ENCODE measurements at places on chromosomes 2 and 18.

DNA sequence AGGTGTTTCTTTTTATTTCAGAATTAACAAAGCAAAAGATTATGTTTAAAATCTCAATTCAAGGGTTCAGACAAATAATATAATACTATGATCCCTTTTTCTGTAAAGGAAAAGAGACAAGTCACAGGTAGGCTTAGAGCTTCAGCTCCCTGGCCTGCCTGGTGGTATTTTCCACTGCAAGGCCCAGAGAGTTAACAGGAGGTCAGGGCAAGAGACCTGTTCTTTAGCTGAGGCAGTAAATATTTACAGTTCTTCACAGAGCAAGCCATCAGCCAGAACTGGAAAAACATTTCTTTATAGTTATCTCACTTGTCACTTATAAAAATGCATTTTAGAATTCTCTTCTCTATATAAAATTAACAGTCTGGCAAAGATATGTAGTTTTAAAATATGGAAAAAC is 70.1 kb downstream of the EPG5 start:
- no peak for DNase-seq

- DNase-seq: no peak
Measured at GRCh38 chr18:9709304-9709877, 1.3 kb downstream of the RAB31 start.

GRCh38 chr2:104658904-104659591 is 194.9 kb upstream of the POU3F3 start:
- no peak for DNase-seq

- DNase-seq: no peak
Measured at GRCh38 chr2:241443486-241444223, 64.7 kb downstream of the STK25 start.

- no peak for DNase-seq
Measured at GRCh38 chr2:43906448-43907109, 67.8 kb downstream of the ABCG8 start.

DNA sequence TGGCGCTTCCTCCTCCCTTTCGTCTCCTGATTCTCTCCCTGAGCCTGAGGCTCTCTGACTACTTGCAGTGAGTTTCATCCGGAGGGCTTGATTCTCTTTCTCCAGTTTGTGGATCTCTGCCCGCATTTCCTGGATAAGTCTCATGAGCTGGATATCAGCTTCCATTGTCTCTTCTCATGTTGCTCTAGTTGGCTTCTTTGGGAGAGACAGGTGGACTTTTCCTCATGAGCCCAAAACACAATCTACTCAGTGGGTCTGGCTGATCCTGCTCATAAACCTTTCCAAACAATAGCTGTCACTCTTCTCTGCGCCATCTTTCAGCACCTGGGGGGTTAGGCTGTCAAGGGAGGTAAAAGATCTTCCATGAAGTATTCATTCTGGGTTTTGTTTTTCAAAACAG is at the start of gene CCDC195:
CCDC195 (minus strand) TSS at position 165 of the 400 bp plus-strand sequence; CDS start at position 165, 0 bp downstream.
- DNase-seq: no peak

DNA sequence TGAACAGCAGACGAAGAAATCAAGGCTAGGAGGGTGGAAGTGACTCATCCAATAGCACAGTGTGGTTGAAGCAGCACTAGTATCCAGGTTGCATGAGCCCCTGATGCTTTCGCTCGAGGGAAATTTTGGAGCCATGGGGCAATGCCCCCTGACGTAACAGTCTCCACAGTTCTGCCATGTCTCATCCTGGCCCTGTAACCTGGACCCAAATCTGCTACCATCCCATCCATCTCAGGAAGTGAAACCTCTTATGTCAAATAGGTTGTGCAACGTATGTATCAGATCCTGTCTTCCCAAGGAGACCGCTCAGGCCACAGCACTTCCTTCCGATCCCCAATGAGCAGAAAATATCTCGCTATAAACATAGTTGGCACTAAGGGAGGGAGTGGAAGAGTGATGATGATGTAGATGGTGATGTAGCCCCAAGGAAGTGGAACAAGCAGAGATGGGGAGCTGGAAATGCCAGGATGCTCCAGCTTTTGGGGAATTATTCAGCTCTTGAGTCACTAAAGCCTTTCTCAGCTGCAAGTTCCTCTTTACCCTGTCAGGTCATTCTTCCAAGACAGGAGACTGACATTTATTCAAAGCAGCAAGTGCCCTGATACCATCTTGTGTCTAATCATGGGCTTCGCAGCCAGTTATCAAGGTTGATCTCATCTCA is 3.0 kb upstream of the IL1B start:
- no peak for DNase-seq

DNA sequence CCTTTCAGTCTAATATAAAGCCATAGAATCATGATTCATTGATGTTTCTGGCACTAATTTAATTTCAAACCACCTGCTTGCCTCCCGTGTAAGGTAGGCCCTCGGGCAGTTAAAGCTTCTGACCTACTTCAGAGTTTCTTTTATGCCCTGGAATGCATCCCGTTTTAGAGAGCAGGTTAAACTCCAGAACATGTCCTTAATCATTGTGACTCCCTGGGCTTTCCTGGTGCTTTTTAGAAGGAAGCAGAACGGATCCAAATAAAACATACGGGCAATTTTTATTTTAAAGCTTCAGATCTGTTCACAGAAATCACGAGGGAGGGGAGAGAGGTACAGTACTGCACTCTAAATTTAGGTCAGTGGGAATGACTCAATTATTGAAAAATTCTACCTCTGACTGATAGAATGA is 134.8 kb downstream of the GCA start:
- no peak for DNase-seq

DNA sequence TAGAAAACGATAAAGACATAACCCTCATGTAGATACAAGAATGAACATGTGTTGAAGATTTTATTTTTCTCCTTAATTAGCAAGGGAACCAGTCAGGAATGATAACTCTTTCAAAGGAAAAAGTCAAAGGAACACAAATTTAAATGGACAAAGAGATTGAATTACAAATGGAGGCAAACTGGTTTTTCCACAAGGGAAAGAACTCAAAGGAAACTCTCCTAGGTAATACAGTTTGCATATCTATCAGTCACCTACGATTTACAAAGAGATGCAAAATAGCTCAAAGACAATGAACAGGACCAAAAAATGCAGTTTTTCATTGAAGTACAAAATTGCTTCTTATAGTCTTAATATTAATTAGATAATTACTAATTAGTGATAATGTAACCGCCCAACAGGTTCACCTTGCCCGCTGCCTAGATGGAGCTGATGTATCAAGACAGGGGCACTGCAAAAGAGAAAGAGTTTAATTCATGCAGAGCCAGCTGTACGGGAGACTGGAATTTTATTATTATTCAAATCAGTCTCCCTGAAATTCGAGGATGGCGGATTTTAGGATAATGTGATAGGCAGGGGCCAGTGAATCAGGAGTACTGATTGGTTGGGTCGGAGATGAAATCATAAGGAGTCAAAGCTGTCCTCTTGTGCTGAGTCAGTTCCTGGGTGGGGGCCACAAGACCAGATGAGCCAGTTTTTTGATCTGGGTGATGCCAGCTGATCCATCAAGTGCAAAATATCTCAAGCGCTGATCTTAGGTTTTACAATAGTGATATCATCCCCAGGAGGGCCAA is 151.0 kb downstream of the TMEM17 start:
- DNase-seq: peak; percentile 97

GRCh38 chr2:26692279-26692896 is at the start of gene KCNK3:
TSS of gene KCNK3 (plus strand) at chr2:26692722. CDS start at chr2:26692876, 154 bp downstream.
- peak; percentile 88 for DNase-seq

DNA sequence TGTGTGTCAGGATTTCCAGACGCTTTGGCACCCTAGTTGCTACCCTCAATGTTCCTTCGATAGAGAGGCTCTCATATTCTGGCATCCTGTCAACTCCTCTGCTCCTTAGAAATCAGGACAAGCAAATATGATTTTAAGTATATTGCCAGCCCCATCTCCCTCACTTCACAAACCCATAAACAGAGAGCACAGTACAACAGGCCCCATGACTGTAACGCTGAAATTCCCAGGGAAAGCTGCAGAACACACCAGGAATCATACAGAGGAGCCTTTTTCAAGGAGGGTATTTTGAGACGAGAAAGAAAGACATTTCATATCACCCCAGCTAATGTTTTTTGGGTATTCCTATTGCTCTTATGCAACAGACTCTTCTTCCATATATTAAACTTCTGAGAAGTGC is 162.9 kb downstream of the NAPG start:
- no peak for DNase-seq

- no peak for DNase-seq
Measured at GRCh38 chr2:17594533-17595401, 54.3 kb downstream of the VSNL1 start.

- no peak for DNase-seq
Measured at GRCh38 chr2:101930019-101930418, 61.7 kb upstream of the IL1R2 start.

DNA sequence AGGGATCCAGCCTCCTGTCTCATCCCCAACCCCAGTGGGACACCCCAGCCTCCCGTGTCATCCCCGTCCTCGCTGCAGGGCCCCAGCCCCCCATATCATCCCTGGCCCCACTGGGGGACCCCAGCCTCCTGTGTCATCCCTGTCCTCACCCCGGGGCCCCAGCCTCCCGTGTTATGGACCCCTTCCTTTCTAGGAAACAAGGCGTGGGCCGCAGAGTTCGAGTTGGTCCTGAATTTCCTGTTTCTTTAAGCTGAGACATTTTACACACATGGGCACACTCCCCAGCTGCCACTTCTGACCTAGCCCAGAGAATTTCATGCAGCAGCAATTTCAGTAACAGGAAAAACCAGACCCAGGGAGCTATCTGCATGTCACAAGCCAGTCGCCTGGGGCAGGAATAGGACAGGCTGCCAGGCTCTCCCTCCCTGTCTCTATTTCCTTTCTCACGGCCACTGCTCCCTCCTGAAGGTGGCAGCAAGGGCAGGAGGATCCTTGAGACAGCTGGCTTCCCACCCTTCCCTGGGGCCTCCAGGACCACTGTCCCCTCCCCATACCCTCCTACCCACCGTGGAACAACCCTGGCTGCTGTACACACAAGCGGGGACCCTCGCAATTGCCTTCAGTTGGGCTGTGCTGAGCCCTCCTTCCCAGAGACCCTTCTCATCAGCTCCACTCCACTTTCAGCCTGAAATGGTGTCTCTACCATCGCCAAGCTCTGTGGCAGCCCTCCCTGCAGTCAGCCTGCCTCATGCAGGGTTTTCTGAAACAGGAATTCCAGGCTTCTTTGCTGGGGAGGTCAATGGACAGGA is 141.9 kb upstream of the ID2 start:
- DNase-seq: peak; percentile 76

DNA sequence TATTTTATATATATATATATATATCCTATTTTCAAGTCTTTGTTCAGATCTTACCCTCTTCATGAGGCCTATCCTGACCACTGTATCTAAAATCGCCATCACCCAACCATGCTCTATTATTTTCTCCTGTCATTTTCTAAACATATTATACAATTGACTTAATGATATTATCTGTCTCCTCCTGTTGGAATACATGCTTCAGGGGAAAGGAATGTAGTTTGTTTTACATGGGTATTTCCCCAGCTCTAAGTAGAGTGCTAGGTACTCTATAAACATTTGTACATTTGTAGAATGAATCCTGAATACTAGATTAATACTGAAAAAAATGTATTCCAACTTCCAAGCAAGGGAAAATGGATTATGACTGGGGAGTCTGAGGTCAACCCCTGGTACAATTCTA is 26.2 kb downstream of the TTC21B start:
- DNase-seq: no peak

- no peak for DNase-seq
Measured at GRCh38 chr2:8244639-8245038, 437.2 kb upstream of the ID2 start.

DNA sequence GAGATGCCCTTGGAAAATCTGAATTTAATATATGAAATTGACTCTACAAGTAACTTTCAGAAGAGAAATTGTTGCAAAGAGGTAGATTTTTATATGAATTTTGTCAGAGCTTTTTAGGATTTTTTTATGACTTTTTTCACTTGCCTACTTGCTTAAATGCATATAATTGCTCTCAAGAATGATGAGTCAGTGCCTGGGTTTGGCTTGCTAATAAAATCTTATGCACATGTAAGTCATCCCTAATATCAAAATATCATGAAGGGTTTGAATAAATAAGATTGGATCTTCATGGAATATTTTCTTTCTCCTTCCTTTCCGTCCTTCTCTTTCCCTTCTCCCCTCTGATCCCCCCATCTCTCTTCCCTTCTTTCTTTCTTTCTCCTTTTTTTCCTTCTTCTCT is 354.1 kb downstream of the TXNL1 start:
- DNase-seq: no peak

GRCh38 chr2:211457325-211457724 is 900.9 kb downstream of the CPS1 start:
- no peak for DNase-seq

DNA sequence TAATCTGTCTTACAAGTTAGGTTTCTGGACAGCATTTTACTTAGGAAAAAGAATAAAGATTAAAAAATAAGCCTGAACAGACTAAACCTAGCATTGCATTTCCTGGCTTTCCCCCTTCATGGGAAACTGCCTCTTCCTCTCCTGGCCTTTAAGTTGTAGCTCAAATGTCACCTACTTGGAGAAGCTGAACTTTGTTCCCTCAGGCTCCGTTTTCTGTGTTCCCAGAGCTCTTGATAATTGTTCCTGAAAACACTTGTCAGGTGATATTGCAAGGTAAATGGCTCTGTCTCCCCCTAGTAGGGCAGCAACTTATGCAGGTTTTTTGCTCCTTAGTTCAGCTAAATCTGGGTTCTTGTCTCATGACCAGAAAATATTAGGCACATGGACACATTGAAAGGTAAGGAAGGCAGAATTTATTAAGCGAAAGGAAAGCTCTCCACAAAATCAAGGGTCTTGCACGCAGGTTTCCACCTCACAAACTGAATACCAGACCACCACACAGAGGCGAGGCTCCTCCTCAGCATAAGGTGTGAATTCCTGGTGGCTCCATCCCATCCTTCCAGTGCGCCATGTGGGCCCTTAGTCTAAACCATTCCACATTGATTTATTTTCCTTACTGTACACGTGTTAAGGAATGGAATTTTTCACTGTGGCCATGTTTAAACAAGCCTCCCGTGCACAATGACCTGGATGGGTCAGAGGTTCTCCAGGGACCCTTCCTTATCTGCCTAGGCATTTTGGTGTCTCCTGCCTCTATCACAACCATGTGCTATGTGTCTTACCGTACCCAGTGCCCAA is 229.3 kb downstream of the HNMT start:
- no peak for DNase-seq

DNA sequence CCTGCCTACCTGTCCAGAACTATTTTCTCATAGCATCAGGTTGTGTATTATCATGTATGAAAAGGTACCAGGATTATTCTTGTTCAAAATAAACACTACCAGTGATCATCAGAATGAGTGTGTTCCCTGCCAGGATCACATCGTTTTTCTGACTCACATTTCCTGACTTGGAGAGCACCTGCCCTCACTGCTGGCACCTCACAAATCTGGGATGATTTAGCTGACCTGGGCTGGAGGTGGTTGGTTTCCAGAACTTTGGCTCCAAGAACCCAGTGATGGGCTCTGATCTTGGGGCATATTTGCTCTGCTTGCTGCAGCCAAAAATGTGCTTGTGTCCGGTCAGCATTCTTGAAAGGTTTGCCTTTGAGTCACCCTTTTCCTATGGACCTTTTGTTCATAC is 836.3 kb upstream of the ACVR2A start:
- DNase-seq: no peak

Data from NCI-H526 (cell line).